ENCODE measurements at places on chromosomes 3 and 15. TPM values are rescaled to one million over a fixed set of nuclear protein-coding genes. Genes with fewer than 3 reads are reported as not detected.

KBTBD13 gene
- total RNA-seq = not detected

FBXO45 gene
- 18.3 TPM for total RNA-seq

MYRIP gene
- total RNA-seq = 0.11 TPM

SAXO2 gene
- 4.0 TPM for total RNA-seq

COL6A5 gene
- total RNA-seq = not detected

GRAMD2A gene
- not detected for total RNA-seq

TRIM71 gene
- under 0.01 TPM for total RNA-seq

- no peak for DNase-seq
Measured at GRCh38 chr3:143413372-143413771, 293.8 kb downstream of the CHST2 start.

GRCh38 chr15:71333839-71334238 lies 218.6 kb downstream of the THSD4 start:
- DNase-seq = no peak

- no peak for DNase-seq
Measured at GRCh38 chr15:38176155-38176554, 76.5 kb upstream of the SPRED1 start.

- DNase-seq = no peak
Measured at GRCh38 chr15:29285386-29285785, 15.8 kb upstream of the NSMCE3 start.

GRCh38 chr3:30577788-30578187 lies 28.6 kb upstream of the TGFBR2 start:
- DNase-seq = no peak

GRCh38 chr15:58398643-58399042 lies 33.1 kb upstream of the LIPC start:
- no peak for DNase-seq

DNA sequence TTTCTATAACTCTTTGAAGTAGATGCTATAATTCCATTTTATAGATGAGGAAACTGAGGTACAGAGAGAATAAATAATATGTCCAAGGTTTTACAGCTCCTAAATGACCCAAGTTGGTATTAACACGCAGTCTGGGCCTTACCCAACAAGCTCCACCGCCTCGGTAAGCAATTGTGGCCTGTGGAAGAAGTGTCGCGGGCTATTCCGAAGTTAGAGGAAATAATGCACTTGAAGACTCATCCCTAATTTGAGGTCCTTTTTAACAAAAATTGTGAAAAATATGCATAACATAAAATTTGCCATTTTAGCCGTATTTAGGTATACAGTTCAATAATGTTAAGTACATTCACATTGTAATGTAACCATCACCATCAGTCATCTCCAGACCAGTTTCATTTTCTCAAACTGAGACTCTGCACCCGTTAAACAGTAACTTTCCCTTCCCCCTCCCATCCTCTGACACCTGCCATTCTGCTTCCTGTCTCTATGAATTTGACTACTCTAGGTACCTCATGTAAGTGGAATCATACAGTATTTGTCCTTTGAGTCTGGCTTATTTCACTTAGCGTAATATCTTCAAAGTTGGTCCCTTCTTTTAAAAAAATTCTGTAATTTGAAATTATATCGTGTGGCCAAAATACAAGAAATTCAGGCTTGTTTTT lies 18.2 kb downstream of the IDH3A start:
- DNase-seq = no peak

GRCh38 chr3:29275309-29275708 lies 5.6 kb upstream of the RBMS3 start:
- DNase-seq = no peak

GRCh38 chr15:100862162-100862561 lies 17.5 kb upstream of the ALDH1A3 start:
- no peak for DNase-seq

DNA sequence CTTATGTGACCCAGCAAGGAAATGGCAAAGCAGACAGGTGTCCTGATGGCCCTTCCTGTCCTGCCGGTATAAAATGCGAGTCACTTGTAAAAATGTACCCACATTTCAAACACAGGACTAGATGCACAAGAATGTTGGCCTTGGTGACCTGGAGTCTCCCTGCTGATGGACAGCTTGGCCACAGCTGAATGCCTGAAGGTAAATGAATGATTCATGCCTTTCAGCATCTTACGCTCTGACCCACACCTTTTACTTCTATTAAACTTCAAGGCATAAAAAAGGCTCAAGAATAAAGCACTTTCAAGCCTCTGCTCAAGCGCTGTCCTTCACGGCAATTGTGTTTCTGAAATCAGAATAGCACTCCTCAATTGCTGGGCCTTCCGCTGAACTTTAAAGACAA lies 228.0 kb upstream of the SLCO3A1 start:
- no peak for DNase-seq

DNA sequence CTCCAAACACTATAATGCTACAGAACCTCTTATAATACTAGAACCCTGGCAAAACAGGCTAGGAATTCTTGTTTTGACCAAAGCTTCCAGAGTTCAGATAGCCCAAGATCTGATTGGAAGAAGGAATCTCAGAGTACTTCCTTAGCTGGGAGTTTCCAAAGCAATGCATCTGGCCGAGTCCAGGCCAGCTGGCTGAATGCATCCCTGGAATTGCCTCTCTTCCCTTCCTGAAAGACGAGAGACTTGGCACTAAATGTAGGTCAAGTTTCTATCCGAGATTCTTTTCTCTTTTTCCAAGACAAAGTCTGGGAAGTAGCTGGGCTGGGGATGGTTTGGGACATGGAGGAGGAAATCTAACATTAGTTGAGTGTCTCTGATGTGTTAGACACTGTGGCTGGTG lies 68.7 kb upstream of the ADPGK start:
- DNase-seq = no peak

- no peak for DNase-seq
Measured at GRCh38 chr3:154195620-154196356, 74.6 kb downstream of the ARHGEF26 start.

Data from SJSA1 (cell line).